ENCODE measurements at places on chromosomes 3 and 15.

- no peaks in the 10 kb centered on the region for H3K36me3 ChIP-seq
- no peak for DNase-seq
- no peak overlapping the region for H3K4me3 ChIP-seq
- no peak overlapping the region for H3K27ac ChIP-seq
- H3K4me1 ChIP-seq = no peaks in the 10 kb centered on the region
- no peaks in the 10 kb centered on the region for H3K27me3 ChIP-seq
These were observed 385.7 kb downstream of the LSAMP start for GRCh38 chr3:116059421-116060096.

DNA sequence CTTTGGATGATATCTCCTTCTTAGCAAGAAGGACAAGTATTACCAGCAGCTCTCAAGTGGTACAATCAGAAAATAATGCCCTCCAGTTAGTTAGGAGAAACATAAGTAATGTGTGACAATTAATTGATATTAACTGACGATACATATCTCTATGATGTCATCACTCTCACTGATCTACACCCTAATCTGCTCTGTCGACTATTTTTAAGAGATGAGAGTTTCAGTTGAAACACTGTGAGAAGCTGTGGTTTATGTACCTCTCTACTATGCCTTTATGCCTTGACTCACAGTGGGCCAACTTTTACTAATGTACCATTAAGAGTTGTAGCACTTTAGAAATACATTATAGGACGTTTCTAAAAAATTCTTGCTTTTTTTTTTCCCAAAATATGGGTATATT is 8.6 kb downstream of the CEP152 start:
- H3K36me3 ChIP-seq = peaks cover 41% of the 10 kb centered on the region
- H3K4me1 ChIP-seq = peaks cover 27% of the 10 kb centered on the region
- no peak overlapping the region for H3K4me3 ChIP-seq
- H3K27me3 ChIP-seq = no peaks in the 10 kb centered on the region
- no peak overlapping the region for H3K27ac ChIP-seq
- DNase-seq = no peak

DNA sequence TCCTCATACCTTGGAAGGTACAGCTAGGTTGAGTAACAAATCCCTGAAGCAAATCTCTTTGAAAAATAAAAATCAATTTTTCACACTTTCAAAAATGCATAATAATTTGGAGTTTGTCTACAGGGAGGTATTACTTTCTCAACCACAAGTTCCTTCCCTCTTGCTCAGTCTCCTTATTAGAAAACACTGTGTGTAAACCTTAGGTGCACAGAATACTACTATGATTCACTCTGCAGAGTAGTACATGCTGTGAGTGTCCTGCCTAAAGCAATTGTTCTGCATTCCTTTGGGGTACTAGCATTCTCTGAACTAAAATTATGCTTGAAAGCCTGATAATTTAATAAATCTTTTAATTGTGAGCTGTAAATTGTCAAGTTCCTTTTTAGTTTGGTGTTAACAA is 115.9 kb upstream of the EPHA3 start:
- H3K27ac ChIP-seq = no peak overlapping the region
- H3K27me3 ChIP-seq = no peaks in the 10 kb centered on the region
- no peak overlapping the region for H3K4me3 ChIP-seq
- H3K36me3 ChIP-seq = no peaks in the 10 kb centered on the region

DNA sequence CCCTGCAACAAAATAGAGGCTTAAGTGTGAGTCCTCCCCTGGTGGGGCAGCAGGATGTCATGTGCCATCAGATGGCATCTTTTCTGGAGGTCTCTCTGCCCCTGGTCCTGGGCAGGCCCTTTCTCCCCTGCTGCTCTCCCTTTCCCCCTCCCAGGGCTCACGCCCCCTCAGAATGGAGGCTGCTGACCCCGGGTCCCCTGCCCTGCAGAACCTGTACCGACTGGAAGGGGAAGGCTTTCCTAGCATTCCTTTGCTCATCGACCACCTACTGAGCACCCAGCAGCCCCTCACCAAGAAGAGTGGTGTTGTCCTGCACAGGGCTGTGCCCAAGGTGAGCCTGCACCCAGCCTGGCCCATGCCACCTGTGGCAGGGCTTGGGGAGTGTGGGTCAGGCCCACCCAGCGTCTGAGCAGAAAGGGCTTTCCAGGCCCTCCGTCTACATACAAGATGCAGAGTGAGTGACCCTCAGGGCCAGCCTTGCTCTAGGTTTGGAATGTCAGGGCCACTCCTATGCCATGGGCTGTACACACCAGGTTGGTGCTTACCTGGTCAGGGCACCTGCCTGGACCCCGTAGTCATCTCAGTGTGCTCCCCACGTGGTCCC is 7.1 kb downstream of the FES start:
- no peak for DNase-seq
- peaks cover 4% of the 10 kb centered on the region for H3K36me3 ChIP-seq
- no peaks in the 10 kb centered on the region for H3K4me1 ChIP-seq
- H3K27me3 ChIP-seq = peaks cover 1% of the 10 kb centered on the region

DNA sequence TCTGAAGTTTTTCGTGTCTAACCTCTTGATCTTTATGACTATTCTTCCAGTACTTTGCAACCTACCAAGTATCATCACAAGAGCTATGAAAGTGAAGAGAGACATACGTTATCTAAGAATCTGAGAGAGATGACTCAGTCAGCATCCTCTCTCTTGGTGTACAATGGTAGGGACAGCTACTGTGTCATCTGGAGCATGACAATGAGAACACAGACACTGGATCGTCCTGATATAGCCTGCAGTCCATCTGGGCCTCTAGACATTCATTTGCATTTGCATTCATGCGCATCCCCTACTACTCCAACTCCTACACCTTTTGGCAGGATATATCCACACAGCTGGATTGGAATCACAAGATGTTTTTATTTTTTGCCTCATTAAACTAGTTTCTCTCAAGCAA is 115.2 kb downstream of the PEX5L start:
- no peak overlapping the region for H3K4me3 ChIP-seq
- no peaks in the 10 kb centered on the region for H3K36me3 ChIP-seq
- no peak for DNase-seq
- H3K27me3 ChIP-seq = peaks cover 8% of the 10 kb centered on the region
- no peaks in the 10 kb centered on the region for H3K4me1 ChIP-seq

DNA sequence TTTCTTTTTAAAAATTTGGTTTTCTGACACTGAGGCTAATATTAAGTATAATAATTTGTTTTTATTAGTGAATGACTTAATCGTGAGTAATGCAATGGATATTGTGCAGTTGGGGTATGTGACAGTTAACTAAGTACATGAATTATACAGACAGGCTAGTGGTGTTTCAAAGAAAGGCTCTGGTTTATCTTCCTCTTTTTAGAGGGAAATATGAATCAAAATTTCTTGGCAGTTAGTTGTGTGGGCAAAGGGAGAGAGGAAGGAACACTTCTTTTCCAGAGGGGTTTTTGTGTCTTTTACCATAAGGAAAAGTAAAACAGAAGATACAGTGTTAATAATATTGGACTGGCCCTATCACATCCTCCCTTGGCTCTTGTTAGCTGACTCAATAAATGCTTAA is 2.7 kb downstream of the ZNF654 start:
- peaks cover 48% of the 10 kb centered on the region for H3K4me1 ChIP-seq
- H3K4me3 ChIP-seq = no peak overlapping the region
- peaks cover 13% of the 10 kb centered on the region for H3K36me3 ChIP-seq
- DNase-seq = no peak
- no peaks in the 10 kb centered on the region for H3K27me3 ChIP-seq

- H3K27ac ChIP-seq = no peak overlapping the region
- H3K36me3 ChIP-seq = no peaks in the 10 kb centered on the region
- H3K4me3 ChIP-seq = no peak overlapping the region
- DNase-seq = no peak
These were observed 581.1 kb downstream of the ZNF385D start for GRCh38 chr3:21169948-21170347.

- H3K27me3 ChIP-seq = peaks cover 52% of the 10 kb centered on the region
- no peak for DNase-seq
- no peak overlapping the region for H3K27ac ChIP-seq
- peaks cover 15% of the 10 kb centered on the region for H3K4me1 ChIP-seq
These were observed 4.1 kb upstream of the CLDN1 start for GRCh38 chr3:190326361-190326760.

DNA sequence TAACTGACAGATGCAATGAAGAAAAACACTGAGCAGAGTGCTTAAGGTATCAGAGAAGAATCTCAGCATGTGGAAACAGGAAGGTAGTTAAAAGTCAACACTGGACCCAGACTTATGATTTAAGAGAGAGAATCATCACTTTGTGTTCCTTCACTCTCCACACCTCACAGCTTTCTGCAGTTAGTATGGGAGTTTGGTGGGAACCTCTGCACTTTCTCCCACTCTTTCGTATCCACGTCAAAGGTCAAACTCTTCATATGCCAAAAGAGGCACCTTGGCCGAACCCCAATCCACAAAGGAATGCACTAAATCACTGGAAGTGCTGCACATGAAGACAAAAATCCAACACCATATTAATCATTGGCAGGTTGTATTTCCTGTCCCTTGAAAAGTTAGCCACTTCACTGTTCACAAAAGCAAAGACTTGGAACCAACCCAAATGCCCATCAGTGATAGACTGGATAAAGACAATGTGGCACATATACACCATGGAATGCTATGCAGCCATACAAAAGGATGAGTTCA is 361.2 kb downstream of the MAGI1 start:
- H3K4me1 ChIP-seq = no peaks in the 10 kb centered on the region
- DNase-seq = no peak
- H3K36me3 ChIP-seq = no peaks in the 10 kb centered on the region
- H3K27ac ChIP-seq = no peak overlapping the region
- no peaks in the 10 kb centered on the region for H3K27me3 ChIP-seq

GRCh38 chr3:169668072-169668956 is 4.8 kb upstream of the MECOM start:
- H3K36me3 ChIP-seq = peaks cover 6% of the 10 kb centered on the region
- peaks cover 24% of the 10 kb centered on the region for H3K4me1 ChIP-seq
- H3K4me3 ChIP-seq = peak overlapping the region; percentile 42

DNA sequence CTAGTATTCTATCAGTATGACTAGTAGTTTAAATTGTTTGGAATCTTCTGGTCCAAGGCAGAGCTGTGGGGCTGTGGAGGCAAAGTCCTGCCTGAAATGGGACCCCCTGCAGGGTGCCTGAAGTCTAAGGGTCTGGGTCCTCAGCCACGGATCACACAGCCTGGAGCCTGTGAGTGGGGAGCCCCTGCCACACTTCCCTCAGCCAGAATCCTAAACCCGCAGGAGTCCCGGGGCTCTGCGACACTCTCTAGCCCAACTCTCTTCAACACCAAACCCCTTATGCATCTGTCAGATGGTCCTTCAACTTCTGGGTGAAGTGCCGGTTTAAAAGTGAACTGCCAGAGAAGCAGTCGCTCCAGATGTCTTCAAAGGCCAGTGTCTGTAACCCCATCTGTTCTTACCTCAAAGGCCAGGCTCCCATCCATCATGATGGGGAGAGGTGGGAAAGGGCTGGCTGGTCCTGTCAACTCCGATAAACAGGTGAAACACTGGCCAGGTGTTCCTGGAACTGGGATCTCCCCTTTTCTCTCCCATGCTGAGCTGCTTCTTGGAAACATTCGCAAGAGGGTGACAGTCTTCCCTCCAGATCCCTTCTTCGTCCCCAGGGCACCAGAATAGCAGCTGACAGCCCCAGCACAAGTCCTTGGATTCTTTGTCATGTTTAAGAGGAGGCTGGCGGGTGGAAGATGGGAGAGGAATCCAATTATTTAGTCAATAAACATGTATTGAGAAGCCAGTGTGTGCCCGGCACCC is 45.6 kb downstream of the CPN2 start:
- H3K27ac ChIP-seq = no peak overlapping the region
- no peak for DNase-seq
- H3K27me3 ChIP-seq = peaks cover 5% of the 10 kb centered on the region
- no peaks in the 10 kb centered on the region for H3K36me3 ChIP-seq
- H3K4me3 ChIP-seq = no peak overlapping the region

DNA sequence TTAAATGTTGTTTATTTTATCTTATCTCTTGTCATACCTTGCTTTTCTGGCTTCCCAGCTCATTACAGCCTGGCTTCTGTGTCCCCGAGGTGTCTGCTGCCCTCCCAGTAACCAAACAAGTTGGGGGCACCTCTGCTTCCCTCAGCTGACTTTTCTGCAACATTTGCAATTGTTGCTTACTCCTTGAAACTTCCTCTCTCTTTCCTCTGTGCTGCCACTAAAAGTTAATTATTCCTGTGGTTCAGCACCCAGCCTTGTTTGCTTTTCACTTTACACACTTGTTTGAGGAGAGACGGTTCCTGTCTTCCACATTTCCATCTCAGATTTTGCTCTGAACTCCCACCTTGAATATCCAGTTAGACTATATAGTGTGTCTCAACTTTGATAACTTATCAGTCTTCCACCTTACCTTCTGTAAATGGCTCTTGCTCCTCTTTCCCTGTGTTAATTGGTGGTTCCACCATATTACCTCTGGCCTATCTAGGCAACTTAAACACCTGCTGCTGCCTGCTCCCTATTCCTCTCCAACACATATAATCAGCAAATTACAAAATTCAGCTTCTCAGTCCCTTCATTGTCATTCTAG is 21.6 kb downstream of the MCTP2 start:
- H3K4me3 ChIP-seq = no peak overlapping the region
- peak overlapping the region; percentile 7 for H3K27ac ChIP-seq
- H3K4me1 ChIP-seq = peaks cover 59% of the 10 kb centered on the region

DNA sequence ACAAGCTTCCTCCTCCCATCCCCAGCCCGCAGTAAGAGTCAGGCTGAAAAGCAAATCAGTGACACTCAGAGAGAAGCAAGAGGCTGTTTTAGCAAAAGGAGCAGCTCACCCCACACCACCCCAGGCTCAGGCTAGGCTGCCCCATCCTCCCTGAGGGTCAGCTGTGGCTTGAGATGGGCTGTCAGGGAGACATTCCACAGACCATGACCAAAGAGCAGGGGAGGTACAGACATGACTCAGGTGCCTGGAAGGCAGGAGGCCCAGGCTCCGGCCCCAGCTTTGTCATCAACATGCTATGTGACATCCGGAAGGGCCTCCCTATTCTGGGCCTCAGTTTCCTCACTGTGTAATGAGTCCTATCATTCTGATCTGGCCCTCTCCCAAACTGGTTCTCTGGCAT is 24.7 kb downstream of the HCN4 start:
- H3K27ac ChIP-seq = no peak overlapping the region
- H3K4me3 ChIP-seq = no peak overlapping the region
- peaks cover 4% of the 10 kb centered on the region for H3K27me3 ChIP-seq
- no peaks in the 10 kb centered on the region for H3K4me1 ChIP-seq

GRCh38 chr3:194447161-194447560 is 39.6 kb downstream of the ATP13A3 start:
- DNase-seq = no peak
- H3K4me3 ChIP-seq = no peak overlapping the region
- no peaks in the 10 kb centered on the region for H3K4me1 ChIP-seq
- no peaks in the 10 kb centered on the region for H3K27me3 ChIP-seq
- H3K27ac ChIP-seq = no peak overlapping the region
- peaks cover 69% of the 10 kb centered on the region for H3K36me3 ChIP-seq

DNA sequence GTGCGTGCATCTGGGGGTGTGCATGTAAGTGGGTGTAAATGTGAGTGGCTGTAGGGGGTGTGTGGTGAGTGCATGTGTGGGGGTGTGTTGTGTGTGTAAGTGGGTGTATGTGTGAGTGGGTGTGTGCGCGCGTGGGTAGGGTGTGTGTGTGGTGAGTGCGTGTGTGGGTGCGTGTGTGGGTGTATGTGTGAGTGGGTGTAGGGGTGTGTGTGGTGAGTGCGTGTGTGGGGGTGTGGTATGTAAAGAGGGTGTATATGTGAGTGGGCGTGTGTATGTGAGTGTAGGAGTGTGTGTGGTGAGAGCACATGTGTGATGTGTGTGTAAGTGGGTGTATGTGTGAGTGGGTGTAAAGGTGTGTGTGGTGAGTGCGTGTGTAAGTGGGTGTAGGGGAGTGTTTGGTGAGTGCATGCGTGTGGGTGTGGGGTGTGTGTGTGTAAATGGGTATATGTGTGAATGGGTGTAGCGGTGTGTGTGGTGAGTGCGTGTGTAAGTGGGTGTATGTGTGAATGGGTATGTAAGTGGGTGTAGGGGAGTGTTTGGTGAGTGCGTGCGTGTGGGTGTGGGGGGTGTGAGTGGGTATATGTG is 916 bp upstream of the CPN2 start:
- peaks cover 1% of the 10 kb centered on the region for H3K4me1 ChIP-seq
- no peak overlapping the region for H3K27ac ChIP-seq
- no peaks in the 10 kb centered on the region for H3K36me3 ChIP-seq
